Liver (tissue), 10 donors: ENCODE measurements at places on chromosomes 7 and 10.

DNA sequence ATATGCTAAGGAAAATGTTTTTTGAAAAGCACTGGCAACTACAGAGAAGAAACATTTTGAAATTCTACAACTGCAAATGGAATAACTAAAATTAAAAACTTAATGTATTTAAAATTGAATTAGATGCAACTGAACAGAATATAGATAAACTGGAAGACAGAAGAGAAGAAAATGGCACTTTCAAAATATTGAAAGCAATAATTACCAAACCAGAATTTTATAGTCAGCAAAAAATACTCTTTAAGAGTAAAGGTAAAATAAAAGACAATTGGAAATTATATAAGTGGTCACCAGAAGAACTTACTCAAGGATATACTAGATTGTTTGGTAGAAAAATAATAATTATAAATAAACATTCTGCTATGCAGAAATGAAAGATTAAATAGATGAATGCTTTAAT is 927.7 kb upstream of the ZWINT start:
- DNase-seq, result no peak

DNA sequence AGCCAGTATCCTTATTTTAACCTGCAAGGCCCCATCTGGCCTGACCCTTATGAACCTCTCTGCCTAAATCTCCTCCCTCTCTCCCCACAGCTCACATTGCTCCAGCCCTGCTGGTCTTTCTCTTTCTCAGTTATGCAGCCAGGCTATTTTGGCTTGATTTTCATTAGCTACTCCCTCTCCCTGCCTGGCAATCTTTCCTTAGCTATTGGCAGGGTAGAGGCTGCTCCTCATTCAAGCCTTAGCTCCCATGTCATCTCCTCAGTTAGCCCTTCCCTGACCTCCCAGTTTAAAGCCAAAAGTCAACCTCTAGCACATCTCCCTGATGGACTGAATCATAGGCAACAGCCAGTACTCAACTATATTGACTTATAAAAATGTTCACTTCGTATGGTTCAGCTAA is 214.4 kb upstream of the CELF2 start:
- DNase-seq, result no peak

DNA sequence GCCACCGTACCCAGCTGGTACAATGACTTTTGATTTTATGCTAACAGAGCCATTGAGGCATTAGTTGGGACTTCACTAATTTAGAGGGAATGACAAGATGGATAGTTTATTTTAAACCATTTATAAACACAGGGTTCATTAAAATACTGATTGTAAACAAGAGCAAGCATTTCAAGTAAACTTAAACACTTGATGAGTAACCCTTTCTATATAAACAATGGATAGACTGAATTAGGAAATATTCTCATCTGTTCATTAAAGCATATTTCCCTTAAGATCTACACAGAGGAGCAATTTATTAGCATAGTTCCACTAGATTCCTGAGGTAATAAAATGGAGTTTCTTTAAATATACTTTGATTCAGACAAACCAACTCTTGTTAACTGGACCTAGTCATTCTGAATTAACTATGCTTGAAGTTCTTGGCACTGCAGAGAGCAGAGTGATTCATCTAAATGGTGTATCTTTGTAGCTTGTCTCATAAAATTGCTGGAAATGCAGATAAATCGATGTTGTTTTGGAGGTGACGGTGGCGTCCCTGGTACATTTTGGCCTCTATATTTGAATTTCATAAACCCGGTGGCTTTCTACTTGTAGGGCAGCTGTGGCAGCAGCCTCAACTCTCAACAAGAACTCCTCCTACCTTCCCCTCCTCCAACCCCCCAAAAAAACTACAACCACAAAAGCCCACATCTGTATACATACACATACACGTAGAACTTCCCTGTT is 15.4 kb upstream of the VDAC2 start:
- DNase-seq, result no peak

- no peak for DNase-seq
These were observed 393 bp upstream of the DNAJC1 start for GRCh38 chr10:22003964-22004281.

- no peak for DNase-seq
These were observed 195.0 kb upstream of the PLXNA4 start for GRCh38 chr7:132771301-132771730.

DNA sequence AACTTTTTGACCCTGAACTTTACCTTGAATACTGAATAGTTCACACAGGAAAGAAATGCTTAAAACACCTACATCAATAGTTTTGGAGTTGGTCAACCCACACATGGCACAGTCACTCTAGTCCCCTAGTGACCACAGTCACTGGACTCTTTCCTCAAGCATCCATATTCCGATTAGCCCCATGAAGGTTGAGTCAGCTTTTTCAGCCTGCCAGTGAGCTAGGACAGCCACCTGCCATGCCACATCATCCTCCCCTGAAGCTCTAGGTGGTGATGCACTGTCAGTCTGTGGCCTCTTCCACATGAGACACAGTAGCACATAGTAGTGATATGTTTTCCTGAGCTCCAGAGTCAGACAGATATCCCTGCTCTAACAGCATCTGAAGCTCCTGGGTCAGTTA is 537.2 kb downstream of the XPNPEP1 start:
- no peak for DNase-seq

GRCh38 chr7:35416568-35416967 is 162.7 kb upstream of the TBX20 start:
- no peak for DNase-seq
